ENCODE measurements at places on chromosomes 2 and 18.

GRCh38 chr2:39099310-39099869, 21.5 kb downstream of the SOS1 start:
- no peak for DNase-seq

DNA sequence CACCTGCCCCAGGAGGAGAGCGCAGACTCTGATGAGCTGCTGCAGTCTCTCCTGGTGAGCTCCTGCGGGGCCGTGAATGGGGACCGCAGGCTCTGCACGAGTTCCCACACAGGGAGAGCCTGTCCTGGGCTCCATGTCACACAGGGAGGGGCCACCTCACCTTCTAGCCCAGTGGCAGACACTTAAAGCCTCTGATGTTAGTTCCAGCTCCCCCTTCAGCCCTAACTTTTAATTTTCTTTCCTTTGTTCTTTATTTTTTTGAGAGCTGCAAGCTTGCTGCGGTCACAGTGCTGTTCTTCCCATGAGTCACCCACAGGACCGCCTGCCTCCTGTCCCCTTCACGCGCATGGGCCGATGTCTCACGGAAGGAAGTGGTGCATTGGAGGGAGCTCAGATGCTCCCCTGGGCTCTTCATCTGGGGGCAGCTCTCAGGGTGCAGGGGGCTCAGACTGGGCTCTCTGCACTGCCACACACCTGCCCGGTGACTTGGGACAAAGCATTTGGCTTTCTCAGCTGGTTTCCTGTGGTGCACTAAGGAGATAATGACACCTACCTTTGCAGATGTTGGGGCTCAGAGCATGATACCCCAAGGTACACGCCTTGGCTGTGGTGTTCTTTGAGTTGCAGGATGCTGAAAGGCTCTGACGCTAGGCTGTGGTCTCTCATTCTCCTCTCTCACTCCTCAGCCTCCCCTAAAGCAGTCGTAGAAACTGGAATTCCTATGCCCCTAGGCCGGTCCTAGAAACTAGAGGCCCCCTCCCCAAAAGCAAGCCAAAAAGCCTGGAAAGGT, 37.2 kb upstream of the PXDN start:
- peak; percentile 56 for DNase-seq

DNA sequence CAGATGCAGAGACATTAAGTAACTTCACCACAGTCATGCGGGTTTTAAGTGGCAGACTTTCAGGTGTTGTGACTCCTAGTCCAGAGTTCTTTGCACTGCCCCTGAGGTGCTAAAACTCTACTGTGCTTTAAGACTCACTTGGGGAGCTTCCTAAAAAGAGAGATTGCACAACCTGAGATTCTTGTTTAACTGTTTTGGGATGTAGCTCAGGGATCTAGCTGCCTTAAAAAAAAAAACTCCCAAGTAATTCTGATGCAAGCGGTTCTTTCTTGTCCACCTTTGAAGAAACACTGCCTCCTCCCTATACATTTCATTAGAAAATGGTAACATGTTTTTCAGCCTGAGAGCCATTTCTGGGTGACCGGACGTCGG, 13.0 kb downstream of the IL37 start:
- no peak for DNase-seq

GRCh38 chr18:28136071-28136470, 40.9 kb downstream of the CDH2 start:
- DNase-seq, result no peak

DNA sequence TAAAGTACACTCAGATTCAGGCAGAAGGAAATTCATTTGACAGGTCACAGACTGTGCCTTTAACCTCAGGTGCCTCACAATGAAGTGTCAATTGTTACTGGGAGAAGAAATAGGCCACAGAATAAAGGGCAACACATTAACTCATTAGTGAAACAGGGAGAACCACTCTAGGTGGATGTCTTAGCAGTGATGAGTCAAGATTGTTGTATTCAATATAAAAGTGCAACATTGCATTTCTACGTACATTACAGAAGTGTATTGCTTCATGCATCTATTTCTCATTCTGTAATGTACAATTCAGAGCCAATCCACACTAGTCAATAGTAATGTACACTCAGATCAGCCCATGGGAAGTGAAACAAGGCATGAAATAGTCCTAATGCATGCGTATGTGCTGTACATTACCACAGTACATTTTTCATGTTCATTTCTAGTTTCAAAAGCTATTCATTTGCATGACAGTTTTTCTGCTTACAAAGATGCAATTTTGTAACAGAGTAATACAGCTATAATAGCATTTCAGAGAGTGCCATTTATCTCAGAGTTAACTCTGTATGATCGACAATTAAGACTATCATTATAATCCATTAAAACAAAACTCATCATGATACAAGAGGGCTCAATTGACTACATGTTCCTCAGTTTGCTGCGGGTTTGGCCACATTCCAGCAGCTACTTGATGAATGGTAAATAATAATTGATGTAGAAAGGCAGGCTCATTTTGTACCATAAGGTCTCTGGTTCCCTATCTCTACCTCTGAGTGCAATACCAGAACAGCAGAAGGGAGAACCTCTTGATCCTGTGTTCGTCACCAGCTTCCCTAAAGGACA, 12.2 kb upstream of the ARL5A start:
- no peak for DNase-seq

DNA sequence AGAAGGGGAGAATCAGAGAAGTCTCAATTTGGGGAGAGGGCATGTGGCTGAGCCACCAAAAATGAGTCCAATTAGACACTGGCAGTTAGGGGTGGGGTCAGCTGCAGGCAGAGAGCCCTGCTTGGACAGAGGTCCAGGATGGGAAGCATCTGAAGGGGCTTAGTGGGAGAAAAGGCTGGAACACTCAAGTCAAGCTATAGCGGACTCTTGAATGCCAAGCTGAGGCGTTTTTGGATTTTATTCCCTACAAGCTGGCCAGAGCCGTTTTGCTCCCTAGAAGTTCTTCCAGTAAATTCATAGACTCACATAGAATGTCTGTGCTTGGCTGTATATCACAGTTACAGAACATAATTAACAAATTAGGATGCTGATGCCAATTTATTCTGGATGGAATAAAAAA, 172.8 kb downstream of the ACOXL start:
- no peak for DNase-seq

DNA sequence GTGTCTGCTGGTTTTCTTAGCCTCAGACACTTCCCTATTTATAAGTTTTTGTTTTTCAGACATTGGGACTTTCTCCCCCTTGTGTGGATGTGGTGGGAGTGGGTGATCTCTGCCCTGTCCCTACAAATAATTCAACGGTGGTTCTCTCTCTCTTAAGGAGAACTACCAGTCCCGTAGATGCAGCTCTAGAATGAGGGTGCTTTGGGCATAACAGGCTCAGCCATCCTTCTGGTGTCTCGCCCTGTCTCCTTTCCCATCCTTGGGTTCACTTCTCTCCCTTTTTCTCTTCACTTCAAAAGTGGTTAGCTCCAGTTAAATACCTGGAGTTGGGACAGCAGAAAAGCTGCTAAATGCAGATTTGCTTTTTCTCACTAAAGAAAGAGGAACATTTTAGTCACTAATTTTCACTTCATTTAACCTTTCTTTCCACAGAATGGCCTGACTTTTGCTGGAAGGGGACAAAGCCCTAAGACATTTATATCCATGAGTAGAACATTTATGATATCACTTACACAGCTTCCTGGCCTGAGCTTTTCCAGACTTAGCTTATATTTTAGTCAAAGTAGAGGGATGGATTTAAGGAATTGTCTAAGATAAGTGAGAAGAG, 121.2 kb upstream of the CXCR4 start:
- no peak for DNase-seq

- DNase-seq, result no peak
Observed at GRCh38 chr2:212448698-212449097, 89.9 kb downstream of the ERBB4 start.

GRCh38 chr2:40168032-40168431, 283.9 kb downstream of the SLC8A1 start:
- no peak for DNase-seq

DNA sequence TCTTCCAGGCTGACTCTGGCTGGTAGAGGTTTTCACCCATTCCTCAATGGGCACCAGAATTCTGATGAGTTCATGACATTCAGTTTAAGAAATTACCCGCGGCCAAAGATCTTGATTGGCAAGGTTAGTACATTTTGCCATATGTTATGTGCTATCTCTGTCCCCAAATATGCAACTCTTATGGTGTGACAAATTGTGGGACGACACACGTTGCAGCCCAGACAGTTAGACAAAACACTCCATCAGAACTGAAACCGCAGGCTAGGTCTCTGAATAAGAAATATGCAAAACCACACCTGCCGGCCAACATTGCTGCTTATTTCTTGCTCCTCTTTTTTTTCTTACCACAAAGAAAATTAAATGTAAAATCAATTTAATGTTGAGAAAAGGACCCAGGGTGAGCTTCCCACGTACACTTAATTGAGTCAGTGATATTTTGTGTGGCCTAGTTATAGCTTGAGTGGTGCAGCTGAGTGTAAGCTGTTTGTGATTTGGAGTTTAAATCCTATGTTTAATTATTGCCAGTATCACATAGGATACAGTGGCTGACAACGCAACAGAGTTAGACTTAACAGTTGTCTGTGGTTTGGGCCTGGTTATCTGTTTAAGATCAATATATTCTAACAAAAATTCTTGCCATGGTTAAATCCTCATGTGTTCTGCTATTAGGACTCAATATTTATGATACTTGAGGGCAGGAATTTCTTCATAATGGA, 35.7 kb upstream of the LTBP1 start:
- DNase-seq, result no peak

- DNase-seq, result no peak
Observed at GRCh38 chr2:207492461-207492860, 37.3 kb upstream of the CREB1 start.

GRCh38 chr2:2263196-2263829, 67.8 kb downstream of the MYT1L start:
- DNase-seq, result no peak

GRCh38 chr2:9741110-9741509, 102.2 kb upstream of the TAF1B start:
- no peak for DNase-seq

GRCh38 chr2:28612131-28612812, 116.4 kb downstream of the PLB1 start:
- DNase-seq, result no peak

DNA sequence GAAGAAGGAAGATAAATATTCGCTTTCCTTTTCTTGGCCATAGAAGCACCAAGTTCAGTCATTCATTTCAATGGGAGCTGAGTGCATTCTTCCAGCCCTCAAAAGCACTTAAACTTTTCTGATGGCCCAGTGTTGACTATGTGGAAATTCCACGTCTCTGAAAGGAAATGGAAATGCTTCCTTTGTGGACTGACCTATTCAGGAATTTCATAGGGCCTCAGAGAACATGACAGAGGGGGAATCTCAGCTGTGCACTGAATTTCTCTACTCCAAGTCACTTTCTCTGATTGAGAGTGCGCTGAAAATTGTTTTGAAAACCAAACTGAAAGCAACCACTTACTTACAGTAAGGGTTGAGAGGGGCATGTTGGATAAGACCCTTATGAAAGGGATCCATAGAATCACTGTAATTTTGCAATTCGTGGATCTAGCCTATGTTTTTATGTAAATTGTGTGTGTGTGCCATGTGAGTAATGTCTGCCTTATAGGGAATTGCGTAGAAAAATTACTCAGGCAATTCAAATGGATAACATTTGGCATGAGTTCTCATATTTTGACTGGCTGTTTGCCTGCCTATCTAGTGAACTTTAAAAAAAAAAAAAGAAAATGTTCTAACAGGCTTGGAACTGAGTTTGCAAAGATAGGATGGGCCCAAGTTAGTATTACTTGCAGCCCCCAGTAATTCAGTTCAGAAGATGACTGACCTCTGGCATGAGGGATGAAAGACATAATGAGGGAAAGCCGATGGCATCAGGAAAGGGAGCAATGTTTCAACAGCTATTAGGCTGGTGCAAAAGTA, 437.0 kb downstream of the PTPRM start:
- DNase-seq, result no peak

DNA sequence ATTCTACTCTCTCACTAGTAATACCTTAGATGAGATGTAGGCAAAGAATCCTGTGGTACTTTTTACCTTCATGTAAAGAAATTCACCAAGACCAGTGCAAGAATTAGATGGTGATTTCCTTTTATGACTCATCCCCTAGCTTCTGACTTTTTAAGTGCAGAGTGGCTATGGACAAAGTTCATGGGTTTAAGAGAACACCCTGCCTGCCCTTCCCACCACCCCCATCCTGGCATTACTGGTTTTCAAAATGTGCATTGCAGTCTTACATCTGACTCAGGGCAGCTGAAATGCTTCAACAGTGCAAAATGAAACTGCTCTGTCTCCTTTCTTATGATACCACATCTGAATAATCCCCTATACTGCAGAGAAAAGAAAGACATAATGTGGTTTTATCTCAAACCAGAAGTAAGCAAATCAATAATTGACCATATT, 22.6 kb downstream of the MAIP1 start:
- no peak for DNase-seq
